ENCODE measurements at places on chromosomes 1 and 21.

- DNase-seq, result no peak
These were observed 72.1 kb downstream of the GPR52 start for GRCh38 chr1:174519844-174520243.

DNA sequence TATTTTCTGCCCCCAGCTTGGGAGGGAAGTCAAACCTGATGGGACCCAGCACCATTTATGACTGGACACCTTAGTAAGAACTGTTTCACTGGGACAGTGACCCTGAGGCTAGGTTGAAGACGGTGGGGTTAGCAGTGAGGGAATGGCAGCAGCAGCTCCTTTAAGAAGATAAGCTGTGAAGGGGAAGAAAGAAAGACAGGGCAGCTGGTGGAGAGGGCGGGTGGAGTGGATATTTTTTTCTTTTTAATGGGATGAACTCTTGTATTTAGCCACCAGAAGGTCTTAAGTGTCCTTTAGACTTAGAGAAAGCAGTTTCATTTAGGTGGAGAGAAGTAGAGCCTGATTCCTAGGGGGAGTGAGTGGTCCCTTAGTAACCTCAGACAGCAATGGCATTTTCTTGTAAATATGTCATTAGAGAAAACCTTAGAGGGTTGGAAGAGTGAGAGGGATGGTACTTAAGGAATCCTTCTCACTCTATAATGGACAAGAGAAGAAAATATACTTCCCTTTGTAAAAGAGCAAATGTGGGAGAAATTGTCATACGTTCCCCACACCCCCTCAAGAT is 187.5 kb downstream of the HHAT start:
- no peak for DNase-seq

DNA sequence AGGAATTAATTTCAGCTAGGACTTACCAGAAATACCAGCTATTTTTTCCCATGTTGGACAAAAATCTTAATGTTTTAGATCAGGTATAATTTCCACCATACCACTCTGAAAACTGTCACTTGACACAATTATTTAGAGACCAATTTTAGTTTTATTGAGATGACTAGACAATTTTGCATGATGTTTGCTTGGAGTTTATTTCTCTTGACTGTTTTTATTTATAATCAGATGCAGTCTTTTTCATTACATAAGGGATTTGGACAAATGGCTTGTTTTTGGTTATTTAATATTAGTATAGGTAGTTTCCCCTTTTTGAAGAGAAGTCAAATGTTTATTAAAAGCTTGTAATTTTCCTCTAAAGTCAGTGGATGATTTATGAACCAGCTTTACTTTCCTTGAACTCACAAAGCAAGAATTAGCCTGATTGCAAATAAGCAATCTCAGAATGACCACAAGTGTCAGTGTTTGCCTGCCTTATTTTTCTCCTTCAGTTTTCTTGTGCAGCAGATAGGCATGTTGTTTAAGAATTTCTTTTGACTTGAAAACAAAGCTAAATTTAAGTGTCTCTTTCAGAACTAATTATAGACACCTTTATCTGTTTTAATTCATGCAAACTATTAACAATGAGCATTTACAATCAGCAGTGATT is 3.8 kb upstream of the B3GALT2 start:
- DNase-seq, result no peak

DNA sequence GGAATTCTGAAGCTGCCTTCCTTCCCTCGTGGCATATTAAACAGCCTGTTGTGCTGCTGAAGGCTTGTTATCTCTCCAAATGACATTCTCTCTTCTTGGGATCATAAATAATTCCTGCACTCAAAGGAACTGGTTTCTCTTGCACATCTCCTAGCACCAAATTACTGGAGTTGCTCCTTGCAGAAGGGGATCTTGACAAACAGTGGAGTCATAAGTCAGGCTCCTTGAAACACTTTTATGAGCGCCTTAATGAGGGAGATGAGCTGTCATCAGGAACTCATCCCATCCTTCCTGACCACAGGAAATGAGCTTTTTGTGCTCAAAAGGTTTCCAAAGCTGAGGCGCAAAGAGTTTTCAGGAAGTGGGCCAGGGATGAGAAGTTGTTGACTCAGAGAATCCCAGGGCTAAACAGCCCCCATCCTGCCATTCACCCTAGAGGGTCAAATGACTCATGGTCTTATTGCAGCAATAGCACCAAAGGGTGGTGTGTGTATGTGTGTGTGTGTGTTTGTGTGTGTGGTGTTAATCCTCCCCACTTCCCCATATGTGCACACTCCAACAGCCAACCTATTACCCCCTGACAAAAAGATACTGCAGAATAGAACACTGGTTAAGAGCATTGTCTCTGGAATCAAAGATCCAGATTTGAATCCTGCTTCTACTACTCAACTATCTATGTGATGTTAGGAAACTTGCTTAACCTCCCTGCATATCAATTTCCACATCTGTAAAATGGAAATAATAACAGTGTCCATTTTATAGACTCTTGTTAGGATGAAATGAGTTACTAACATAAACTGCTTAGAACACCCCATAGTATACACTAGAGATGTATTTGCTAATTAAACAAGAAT is 2.8 kb upstream of the PHC2 start:
- no peak for DNase-seq

- no peak for DNase-seq
These were observed 84.8 kb upstream of the ZNF648 start for GRCh38 chr1:182146286-182146685.

Measured in activated CD4-positive, alpha-beta memory T cell treated with anti-CD3 and anti-CD28 coated beads for 36 hours (primary cell).